Liver (tissue), 10 donors: ENCODE measurements at places on chromosomes 7 and 10. TPM values are rescaled to one million over a fixed set of nuclear protein-coding genes. Genes with fewer than 3 reads are reported as not detected.

GRCh38 chr10:33183655-33184054 lies 150.8 kb downstream of the NRP1 start:
- DNase-seq: no peak
- H3K4me1 ChIP-seq: peaks cover 5% of the 10 kb centered on the region
- peaks cover 28% of the 10 kb centered on the region for H3K36me3 ChIP-seq
- H3K27me3 ChIP-seq: no peaks in the 10 kb centered on the region

- no peaks in the 10 kb centered on the region for H3K36me3 ChIP-seq
- DNase-seq: no peak
- no peak overlapping the region for H3K4me3 ChIP-seq
- no peaks in the 10 kb centered on the region for H3K4me1 ChIP-seq
- no peak overlapping the region for H3K27ac ChIP-seq
Observed at GRCh38 chr7:24227068-24227467, 56.9 kb upstream of the NPY start.

DNA sequence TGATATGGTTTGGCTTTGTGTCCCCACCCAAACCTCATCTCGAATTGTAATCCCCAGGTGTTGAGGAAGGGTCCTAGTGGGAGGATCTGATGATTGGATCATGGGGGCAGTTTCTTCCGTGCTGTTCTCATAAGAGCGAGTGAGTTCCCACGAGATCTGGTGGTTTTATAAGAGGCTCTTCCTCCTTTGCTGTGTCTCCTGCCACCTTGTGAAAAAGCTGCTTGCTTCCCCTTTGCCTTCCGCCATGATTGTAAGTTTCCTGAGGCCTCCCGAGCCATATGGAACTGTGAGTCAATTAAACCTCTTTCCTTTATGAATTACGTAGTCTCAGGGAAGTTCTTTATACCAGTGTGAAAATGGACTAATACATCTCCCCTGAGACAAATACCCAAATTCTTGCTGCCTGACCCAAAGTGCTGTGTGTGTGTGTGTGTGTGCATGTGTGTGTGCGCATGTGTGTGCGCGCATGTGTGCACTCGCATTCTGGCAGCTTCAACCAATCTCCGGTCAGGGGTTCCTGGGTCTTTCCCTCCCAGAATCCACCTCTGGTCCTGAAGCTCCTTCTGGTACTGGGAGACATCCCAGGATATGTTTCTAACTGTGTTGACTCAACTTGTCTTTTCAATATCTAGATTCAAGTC lies 98.1 kb upstream of the LRRC4 start:
- H3K4me1 ChIP-seq: no peaks in the 10 kb centered on the region
- no peak overlapping the region for H3K4me3 ChIP-seq
- H3K27me3 ChIP-seq: peaks cover 3% of the 10 kb centered on the region
- H3K27ac ChIP-seq: no peak overlapping the region
- H3K36me3 ChIP-seq: no peaks in the 10 kb centered on the region

DNA sequence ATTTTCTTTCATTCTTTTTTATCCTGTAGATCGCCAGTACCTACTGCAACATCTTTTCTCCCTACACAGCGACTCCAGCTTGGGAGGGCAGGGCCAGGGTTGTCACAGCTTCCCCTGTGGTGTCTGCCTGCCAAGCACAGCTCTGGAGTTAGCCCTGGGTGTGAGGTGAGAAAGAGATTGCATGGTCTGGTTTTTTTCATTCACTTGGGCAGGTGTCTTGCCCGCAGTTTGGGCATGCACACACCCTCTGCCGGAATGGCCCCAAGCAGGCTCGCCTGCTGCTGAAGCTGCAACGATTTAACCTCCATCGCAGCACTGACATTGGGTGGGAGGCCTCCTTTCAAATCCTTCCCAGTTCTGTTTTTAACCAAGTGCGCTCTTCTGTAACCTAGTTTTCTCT lies 132.8 kb downstream of the WNT2 start:
- peaks cover 6% of the 10 kb centered on the region for H3K36me3 ChIP-seq
- H3K4me1 ChIP-seq: no peaks in the 10 kb centered on the region
- DNase-seq: no peak
- H3K27me3 ChIP-seq: no peaks in the 10 kb centered on the region
- no peak overlapping the region for H3K4me3 ChIP-seq

VPS37D gene
- 0.98 TPM for total RNA-seq

GRCh38 chr10:100996678-100997359 lies 2.8 kb upstream of the LZTS2 start:
- H3K27ac ChIP-seq: peak overlapping the region; percentile 94
- H3K4me1 ChIP-seq: no peaks in the 10 kb centered on the region
- no peaks in the 10 kb centered on the region for H3K27me3 ChIP-seq
- H3K36me3 ChIP-seq: no peaks in the 10 kb centered on the region

GRCh38 chr7:19715499-19715898 lies 6.7 kb upstream of the POLR1F start:
- no peak overlapping the region for H3K27ac ChIP-seq
- DNase-seq: no peak
- H3K4me3 ChIP-seq: no peak overlapping the region
- no peaks in the 10 kb centered on the region for H3K27me3 ChIP-seq

DNA sequence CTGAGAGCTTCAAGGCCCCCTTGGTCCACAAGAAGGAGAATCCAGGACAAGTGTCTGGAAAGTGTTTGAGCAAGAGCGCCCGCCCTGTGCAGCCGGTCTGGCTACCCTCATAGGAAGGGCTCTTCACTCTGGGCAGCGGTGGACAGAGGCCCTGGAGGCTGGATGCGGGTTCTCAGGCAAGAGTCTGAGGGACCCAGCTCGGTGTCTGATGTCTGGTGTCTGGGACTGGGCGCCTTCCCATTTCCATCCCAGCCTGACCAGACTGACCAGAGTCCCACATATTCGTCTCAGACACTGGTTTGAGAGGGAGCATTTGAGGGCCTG lies 59.8 kb downstream of the HK1 start:
- H3K36me3 ChIP-seq: no peaks in the 10 kb centered on the region
- H3K27me3 ChIP-seq: no peaks in the 10 kb centered on the region
- no peaks in the 10 kb centered on the region for H3K4me1 ChIP-seq
- no peak overlapping the region for H3K4me3 ChIP-seq
- H3K27ac ChIP-seq: peak overlapping the region; percentile 51

DNA sequence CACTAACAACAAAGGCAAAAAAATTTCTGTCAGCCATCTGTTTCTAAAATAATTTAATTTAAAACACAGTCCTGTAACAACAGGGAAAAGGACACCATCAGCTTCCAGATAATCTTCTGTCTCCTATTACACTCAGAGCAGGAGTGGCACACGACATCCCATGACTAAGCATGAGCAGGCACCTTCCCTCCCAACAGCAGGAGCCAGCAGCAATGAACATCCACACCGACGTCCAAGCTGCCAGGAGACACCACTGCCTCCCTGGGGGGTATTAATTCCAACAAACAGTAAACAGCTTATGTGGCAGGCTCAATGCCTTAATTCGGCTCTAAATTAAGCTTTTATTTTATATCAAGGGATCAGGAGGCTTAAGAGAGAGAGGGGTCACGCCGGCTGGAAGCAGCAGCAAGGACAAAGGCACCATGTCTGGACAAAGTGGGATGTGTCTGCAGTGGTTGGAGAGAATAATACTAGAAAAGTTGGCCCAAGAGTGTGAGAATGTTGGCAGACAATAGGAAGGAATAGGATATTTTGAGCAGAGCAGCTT lies 45.7 kb downstream of the KIAA1549 start:
- no peak overlapping the region for H3K27ac ChIP-seq
- H3K36me3 ChIP-seq: no peaks in the 10 kb centered on the region
- H3K4me1 ChIP-seq: no peaks in the 10 kb centered on the region
- no peak for DNase-seq
- no peak overlapping the region for H3K4me3 ChIP-seq

GRCh38 chr7:70259502-70259901 lies 661.2 kb downstream of the AUTS2 start:
- no peaks in the 10 kb centered on the region for H3K27me3 ChIP-seq
- no peaks in the 10 kb centered on the region for H3K36me3 ChIP-seq
- H3K4me3 ChIP-seq: no peak overlapping the region
- no peak overlapping the region for H3K27ac ChIP-seq
- DNase-seq: no peak

GRCh38 chr7:95472581-95473161 lies 13.1 kb upstream of the ASB4 start:
- no peak overlapping the region for H3K4me3 ChIP-seq
- no peaks in the 10 kb centered on the region for H3K36me3 ChIP-seq
- H3K27me3 ChIP-seq: no peaks in the 10 kb centered on the region
- H3K4me1 ChIP-seq: no peaks in the 10 kb centered on the region
- DNase-seq: no peak
- no peak overlapping the region for H3K27ac ChIP-seq

- H3K27me3 ChIP-seq: no peaks in the 10 kb centered on the region
- H3K36me3 ChIP-seq: no peaks in the 10 kb centered on the region
- H3K27ac ChIP-seq: no peak overlapping the region
- DNase-seq: no peak
- no peaks in the 10 kb centered on the region for H3K4me1 ChIP-seq
- H3K4me3 ChIP-seq: no peak overlapping the region
Observed at GRCh38 chr7:158397885-158398284, 189.7 kb downstream of the PTPRN2 start.

- H3K4me1 ChIP-seq: no peaks in the 10 kb centered on the region
- no peak overlapping the region for H3K27ac ChIP-seq
- H3K36me3 ChIP-seq: peaks cover 1% of the 10 kb centered on the region
- no peaks in the 10 kb centered on the region for H3K27me3 ChIP-seq
- no peak overlapping the region for H3K4me3 ChIP-seq
- no peak for DNase-seq
Observed at GRCh38 chr10:62000726-62001125, 99.2 kb downstream of the ARID5B start.

DNA sequence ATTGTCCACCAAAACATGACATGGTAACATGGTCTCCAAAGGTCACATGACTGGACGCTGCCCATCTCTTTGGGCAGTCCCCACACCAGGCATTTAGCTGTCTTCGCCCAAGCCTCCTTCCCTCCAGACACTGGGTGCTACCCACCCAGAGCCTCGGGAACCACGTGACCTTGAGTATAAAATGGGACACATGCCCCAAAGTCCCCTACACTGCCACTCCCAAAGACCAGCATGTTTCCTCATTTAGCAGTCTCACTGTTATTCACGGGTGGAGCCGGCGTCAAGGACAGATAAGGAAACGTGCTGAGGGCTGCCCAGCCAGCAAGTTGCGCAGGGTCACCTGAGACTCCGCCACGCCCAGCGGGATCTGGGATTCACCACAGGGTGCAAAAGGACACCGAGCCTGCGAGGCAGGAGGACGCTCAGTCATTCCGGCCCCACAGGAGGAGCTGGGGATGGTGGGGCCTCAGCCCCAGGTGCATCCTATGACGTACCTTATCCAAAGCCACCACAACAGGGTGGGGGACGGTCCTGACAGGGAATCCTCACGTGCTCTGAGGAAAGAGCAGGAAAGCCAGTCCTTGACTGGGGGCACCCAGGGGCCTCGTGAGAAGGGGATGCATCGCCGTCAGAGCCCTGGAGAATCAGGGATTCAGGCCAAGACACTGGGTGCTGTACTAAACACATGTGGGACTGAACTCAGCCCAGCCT lies 226.9 kb downstream of the TNS3 start:
- H3K27me3 ChIP-seq: no peaks in the 10 kb centered on the region
- H3K27ac ChIP-seq: no peak overlapping the region
- H3K36me3 ChIP-seq: peaks cover 4% of the 10 kb centered on the region
- H3K4me1 ChIP-seq: peaks cover 3% of the 10 kb centered on the region
- DNase-seq: no peak

DNA sequence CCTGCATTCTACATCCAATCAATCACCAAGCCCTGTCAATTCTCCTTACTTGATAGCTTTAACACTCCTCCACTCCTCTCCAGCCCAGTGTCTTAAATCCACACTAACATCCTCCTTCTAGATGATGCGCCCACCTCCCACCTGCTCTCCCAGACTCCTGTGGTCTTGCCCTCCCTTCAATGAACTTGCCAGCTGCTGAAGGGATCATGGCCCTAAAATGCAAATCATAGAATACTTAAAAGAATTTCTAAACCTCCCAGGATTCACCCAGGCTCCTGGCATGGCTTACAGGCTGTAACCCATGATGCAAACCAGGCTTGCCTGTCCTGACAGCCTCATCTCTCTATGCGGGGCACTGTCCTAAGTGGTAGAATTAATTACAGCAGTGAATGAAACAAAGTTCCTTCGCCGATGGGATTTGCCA lies 43.6 kb downstream of the SYPL1 start:
- DNase-seq: no peak
- no peak overlapping the region for H3K27ac ChIP-seq
- no peak overlapping the region for H3K4me3 ChIP-seq
- H3K36me3 ChIP-seq: no peaks in the 10 kb centered on the region
- no peaks in the 10 kb centered on the region for H3K27me3 ChIP-seq

GRCh38 chr7:2069472-2069860 lies 163.3 kb downstream of the MAD1L1 start:
- H3K4me3 ChIP-seq: no peak overlapping the region
- no peaks in the 10 kb centered on the region for H3K36me3 ChIP-seq
- no peaks in the 10 kb centered on the region for H3K4me1 ChIP-seq
- no peaks in the 10 kb centered on the region for H3K27me3 ChIP-seq
- no peak for DNase-seq
- H3K27ac ChIP-seq: no peak overlapping the region

DNA sequence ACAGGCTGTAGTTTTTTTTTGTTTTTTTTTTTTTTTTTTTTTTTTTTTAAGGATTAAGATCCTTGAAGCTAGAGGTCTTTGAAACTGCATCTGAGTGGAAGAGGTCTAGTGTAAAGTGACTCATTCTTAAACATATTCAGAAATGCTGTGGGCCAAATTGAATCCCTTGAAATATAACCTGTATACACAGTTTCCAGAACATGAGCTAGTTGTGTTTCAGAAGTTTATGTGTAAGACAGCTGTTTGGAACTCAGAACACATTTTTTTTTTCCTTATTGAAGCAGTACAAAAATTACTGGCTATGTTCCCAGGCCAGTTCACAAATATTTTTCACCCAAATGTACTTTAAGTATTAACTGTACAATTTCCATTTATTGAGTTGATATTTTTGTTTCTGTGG lies 67.9 kb downstream of the PPP1R9A start:
- no peaks in the 10 kb centered on the region for H3K4me1 ChIP-seq
- no peaks in the 10 kb centered on the region for H3K27me3 ChIP-seq
- H3K4me3 ChIP-seq: no peak overlapping the region
- no peaks in the 10 kb centered on the region for H3K36me3 ChIP-seq
- H3K27ac ChIP-seq: no peak overlapping the region
- DNase-seq: no peak

DNA sequence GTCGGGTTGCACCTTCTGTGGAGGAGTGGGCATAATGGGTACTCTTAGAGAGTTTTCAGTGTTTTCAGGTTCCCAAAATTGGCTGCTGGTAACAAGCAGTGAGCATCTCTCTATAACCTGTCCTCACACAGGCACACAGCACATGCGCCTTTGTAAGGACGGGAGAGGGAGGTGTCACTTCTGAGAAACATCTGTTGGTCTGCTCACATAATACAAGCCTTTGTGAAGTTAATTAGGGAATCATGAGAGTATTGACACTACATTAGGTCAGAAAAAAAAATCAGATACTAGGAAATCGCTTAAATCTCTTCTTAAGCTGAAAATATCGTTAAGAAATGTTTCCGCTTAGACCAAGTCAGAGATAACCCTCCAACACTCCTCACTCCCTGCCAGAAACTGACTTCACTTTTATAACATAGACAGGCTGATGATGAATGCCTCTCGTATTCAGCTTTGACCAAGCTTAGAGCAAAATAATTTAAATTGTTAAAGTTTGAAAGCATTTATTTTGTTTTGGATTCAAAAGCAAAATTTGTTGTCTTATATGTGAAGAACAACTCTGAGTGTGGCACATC lies 769.7 kb downstream of the TNS3 start:
- no peaks in the 10 kb centered on the region for H3K27me3 ChIP-seq
- no peak for DNase-seq
- no peaks in the 10 kb centered on the region for H3K4me1 ChIP-seq
- no peak overlapping the region for H3K27ac ChIP-seq
- no peak overlapping the region for H3K4me3 ChIP-seq
- no peaks in the 10 kb centered on the region for H3K36me3 ChIP-seq

VAX1 gene
- not detected for total RNA-seq

AKR1C2 gene
- total RNA-seq: 63.8 TPM
